ENCODE measurements at places on chromosomes 5 and 9. TPM values are rescaled to one million over a fixed set of nuclear protein-coding genes. Genes with fewer than 3 reads are reported as not detected.

SH3GL2 gene
- total RNA-seq, result 0.07 TPM

SH3TC2 gene
- 7.3 TPM for total RNA-seq

TAF1L gene
- total RNA-seq, result not detected

ENTREP1 gene
- 2.5 TPM for total RNA-seq

GABRB2 gene
- total RNA-seq, result not detected

PDLIM4 gene
- total RNA-seq, result 61.7 TPM

GRXCR2 gene
- not detected for total RNA-seq

PLPP7 gene
- not detected for total RNA-seq

SOX30 gene
- not detected for total RNA-seq

FOXD4 gene
- total RNA-seq, result 0.21 TPM

TGFBI gene
- total RNA-seq, result 586 TPM

YIPF5 gene
- 36.3 TPM for total RNA-seq

CD180 gene
- not detected for total RNA-seq

MZB1 gene
- total RNA-seq, result not detected

SHISAL2B gene
- total RNA-seq, result not detected

CDO1 gene
- not detected for total RNA-seq

GDNF gene
- total RNA-seq, result not detected

ARRDC3 gene
- total RNA-seq, result 24.9 TPM

POU4F3 gene
- total RNA-seq, result 0.42 TPM

PTGES gene
- 40.9 TPM for total RNA-seq
